ENCODE measurements at places on chromosomes 12 and 14.

GRCh38 chr14:101469382-101470247 lies 91.7 kb upstream of the DIO3 start:
- no peak for DNase-seq

DNA sequence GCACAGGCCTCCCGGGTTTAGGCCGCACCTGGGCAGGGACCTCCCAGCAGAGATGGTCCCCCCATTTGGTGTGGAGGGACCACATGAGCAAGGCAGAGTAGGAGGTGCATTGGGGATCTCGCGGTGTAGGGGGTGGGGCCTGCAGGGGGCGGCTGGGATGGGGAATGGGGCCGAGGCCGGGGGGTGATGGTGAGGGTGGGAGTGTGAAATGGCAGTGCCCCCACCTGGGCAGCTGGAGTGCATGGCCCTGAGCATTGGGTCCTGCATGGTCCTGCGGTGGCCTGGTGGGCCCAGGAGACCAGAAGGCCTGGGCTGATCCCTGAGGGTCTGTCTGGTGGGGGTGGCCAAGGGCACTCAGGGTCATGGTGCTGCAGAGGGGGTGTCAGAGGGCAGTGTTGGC lies 111.8 kb downstream of the KIF26A start:
- no peak for DNase-seq

GRCh38 chr14:96309133-96309895 lies 53.3 kb downstream of the BDKRB1 start:
- DNase-seq: no peak

GRCh38 chr12:39886106-39886505 lies 219.8 kb downstream of the SLC2A13 start:
- DNase-seq: no peak

GRCh38 chr12:66637699-66638301 lies 41.1 kb downstream of the GRIP1 start:
- DNase-seq: no peak

GRCh38 chr14:68182492-68182891 lies 362.9 kb downstream of the RAD51B start:
- DNase-seq: no peak

DNA sequence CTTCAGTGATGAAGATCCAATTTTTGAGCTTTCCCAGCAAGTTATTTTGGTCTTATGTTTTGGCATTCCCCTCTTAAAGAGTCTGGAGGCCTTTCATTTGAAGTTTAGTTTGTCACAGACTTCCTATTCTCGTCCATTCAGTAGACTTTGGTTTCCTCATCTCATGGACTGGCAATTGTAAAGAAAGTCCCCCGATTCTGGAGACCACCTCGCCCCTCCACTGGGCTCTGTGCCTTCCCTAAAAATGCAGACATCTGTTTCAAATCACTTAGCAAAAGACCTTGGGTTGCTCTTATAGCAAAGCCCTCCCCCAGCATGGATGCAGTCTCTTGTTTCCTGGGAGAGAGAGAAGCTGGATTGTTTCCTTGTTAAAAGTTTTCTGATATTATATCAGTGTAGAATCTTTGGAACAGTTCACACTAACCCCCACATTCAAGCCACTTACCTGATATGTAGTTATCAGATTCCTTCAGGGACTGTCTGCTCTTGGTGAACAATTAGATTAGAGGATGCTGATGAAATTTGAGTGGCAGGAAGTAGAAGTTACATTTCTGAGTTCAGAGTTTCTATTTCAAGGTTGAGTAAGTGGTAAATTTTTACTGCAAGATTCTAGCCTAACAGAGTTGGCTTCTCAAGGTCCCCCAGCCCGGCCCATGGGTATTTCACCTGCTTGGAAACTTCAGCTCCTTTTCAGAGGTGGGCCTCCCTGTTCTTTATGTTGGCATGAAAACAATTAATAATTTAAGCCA lies 56.3 kb downstream of the PLXNC1 start:
- no peak for DNase-seq

DNA sequence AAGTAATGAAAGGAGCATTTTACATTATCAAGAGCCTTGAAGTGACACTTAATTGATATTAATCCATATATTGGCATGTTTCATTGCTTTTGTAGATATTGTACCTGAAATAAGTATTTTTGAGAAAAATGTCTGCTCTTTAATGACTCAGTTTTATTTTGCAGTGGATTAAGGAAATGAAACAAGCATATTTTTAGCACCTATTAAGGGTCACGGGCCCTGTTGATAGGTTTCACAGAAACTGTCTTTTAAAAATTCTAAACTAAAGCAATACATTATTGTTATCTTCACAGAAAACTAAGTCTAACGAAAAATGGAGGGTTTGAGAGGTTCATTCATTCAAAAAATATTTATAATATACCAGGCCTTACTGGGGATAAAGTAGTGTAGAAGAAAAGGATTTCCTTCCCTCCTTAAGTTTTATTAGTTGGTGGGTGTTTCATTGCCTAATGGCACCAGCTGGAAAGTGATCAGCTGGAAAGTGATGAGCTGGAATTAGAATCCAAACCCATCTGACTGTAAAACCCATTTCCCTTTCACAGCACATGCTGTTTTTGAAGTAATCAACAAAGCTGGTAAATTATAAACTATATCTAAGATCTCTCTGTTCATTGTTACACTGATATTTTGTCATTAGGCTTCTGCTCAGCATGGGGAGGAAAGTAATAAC lies 54.2 kb downstream of the PTPRQ start:
- no peak for DNase-seq

- no peak for DNase-seq
Observed at GRCh38 chr12:19846574-19846973, 407.3 kb downstream of the AEBP2 start.

GRCh38 chr14:102789349-102789748 lies 12.1 kb downstream of the TRAF3 start:
- DNase-seq: no peak

DNA sequence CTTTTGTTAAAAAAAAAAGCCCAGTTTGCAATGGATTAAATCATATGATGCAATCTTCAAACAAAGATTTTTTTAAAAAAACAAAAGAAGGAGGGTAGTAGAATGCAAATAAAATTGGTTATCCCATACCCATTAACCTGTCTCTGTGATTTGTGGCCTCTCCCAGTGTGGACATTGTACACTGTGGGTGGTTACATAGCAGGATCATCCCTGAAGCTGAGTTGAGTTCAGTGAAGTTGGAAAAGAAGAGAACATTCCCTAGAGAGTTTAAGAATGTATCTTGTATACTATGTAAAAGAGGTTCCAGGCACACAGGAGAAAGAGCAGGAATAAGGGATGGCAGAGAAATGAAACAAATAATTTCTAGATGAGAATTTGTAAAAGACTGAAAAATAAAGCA lies 142.4 kb upstream of the SLC16A7 start:
- DNase-seq: no peak

GRCh38 chr12:58184212-58184611 lies 242.8 kb downstream of the ATP23 start:
- DNase-seq: no peak

DNA sequence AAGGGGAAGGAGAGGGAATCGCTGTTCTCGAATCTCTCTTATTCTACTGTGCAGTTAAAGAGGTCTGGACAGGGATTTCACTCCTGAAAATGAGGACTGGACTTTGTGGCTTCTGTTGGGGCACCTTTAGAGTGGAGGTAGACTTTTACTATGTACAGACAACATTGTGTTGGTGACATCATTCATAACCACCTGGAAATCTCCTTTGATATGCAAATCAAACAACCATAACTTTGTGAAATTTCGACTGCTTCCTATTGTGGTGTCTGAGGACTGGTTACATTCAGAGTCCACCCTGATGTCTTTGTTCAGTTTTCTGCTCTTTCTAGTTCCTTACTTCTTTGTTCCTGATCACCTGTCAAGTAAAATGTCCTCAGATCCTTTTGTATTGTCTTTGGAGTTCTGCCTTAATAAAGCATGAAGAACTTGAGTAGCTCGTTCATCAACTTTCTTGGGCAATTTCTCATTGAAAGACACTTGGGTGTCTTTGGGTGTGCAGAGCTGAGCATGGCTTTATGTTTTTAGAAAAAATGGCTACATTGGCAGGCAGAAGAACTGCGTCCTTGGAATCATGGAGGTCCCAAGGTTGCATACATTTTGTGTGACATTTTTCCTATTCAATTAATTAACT lies 29.8 kb downstream of the LRRK2 start:
- DNase-seq: no peak

DNA sequence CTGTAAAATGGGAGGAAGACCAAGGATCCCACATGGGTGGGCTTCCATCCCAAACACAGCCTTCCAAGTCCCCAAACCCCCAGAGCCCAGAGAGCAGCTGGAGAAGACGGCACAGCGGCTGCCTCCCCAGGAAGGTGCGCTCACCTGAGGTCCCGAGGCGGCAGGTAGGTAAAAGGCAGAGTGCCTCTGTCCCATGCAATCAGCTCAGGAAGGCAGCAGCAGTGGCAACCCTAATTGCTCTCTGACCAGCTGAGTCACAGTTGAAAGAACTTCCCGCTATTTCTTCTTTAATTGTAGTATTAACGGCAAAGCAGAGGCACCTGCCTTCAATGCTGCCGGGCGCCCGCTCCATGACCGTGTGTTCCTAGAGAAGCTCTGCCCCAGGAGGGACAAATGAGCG lies 91.1 kb upstream of the BCL11B start:
- DNase-seq: no peak

DNA sequence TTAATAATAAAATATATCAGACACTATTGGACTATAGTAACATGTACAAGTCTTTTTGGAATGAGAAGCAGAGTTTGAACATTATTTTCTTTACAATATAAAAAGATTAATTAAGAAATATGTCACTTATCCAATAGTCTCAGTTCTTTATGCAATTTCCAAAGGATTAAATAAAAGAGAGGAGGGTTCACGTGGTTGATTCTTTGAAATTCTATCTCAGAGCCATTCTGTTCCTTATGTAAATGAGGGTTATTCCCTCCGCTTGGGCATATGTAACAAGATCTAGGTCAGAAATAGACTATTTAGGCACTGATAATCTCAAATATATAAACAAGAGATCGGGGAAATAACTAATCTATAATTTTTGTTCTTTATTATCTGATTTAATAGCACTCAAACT lies 2.1 kb upstream of the TUBA1A start:
- DNase-seq: no peak

DNA sequence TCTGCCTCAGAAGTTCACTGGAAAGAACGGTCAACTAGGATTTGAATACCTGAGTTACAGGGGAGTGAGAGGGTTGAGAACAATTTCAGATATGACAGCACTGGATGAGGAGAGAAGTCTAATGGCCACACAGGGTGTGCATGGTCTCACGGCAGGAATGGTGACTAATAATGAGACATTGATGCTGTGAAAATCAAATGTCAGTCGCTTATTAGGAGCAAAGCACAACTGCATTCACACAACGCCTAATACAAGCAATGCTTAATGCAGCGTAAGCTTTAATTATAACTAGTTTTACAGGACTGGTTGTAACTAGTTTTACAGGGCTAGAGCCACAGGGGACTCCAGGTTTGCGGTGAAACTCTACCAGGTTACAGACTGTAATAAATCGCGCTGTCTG lies 23.4 kb upstream of the PRIMA1 start:
- no peak for DNase-seq
